ENCODE measurements at places on chromosomes 12 and 14. TPM values are rescaled to one million over a fixed set of nuclear protein-coding genes. Genes with fewer than 3 reads are reported as not detected.

PLBD1 gene
- total RNA-seq = not detected

LRRC10 gene
- total RNA-seq = not detected

TMEM119 gene
- not detected for total RNA-seq

TAS2R10 gene
- total RNA-seq = 1.1 TPM

HOXC12 gene
- 6.1 TPM for total RNA-seq

PLEKHG7 gene
- total RNA-seq = not detected

C12orf75 gene
- 47.4 TPM for total RNA-seq

SYT10 gene
- not detected for total RNA-seq

CAPS2 gene
- total RNA-seq = 10.4 TPM

OASL gene
- 0.70 TPM for total RNA-seq

KRT79 gene
- not detected for total RNA-seq

AQP5 gene
- total RNA-seq = not detected

RTN1 gene
- 3.0 TPM for total RNA-seq

KRT2 gene
- total RNA-seq = not detected

TAOK3 gene
- 48.9 TPM for total RNA-seq

FITM1 gene
- not detected for total RNA-seq

WNT5B gene
- total RNA-seq = 0.34 TPM

TMEM132C gene
- total RNA-seq = not detected

GALNT8 gene
- total RNA-seq = not detected

TAS2R13 gene
- 1.5 TPM for total RNA-seq

DYNC1H1 gene
- 833 TPM for total RNA-seq

TMEM132D gene
- total RNA-seq = not detected

PDE3A gene
- total RNA-seq = 0.61 TPM

ALG10B gene
- 13.8 TPM for total RNA-seq

RPL10L gene
- not detected for total RNA-seq

DAO gene
- not detected for total RNA-seq

CDK2 gene
- 113 TPM for total RNA-seq

ADCY4 gene
- total RNA-seq = 0.84 TPM

LRFN5 gene
- total RNA-seq = 43.0 TPM

DEGS2 gene
- 0.07 TPM for total RNA-seq

TAS2R9 gene
- not detected for total RNA-seq

CMA1 gene
- not detected for total RNA-seq

RPL36AL gene
- total RNA-seq = 188 TPM

GDF11 gene
- total RNA-seq = 46.9 TPM

TMEM229B gene
- total RNA-seq = 0.28 TPM

ZC2HC1C gene
- 1.0 TPM for total RNA-seq

CCDC184 gene
- 0.69 TPM for total RNA-seq

CFAP73 gene
- not detected for total RNA-seq

AKAP3 gene
- 1.7 TPM for total RNA-seq

AQP6 gene
- total RNA-seq = not detected

INF2 gene
- total RNA-seq = 70.9 TPM
